ENCODE measurements at places on chromosomes 13 and 19. TPM values are rescaled to one million over a fixed set of nuclear protein-coding genes. Genes with fewer than 3 reads are reported as not detected.

FARP1 gene
- 20.9 TPM for total RNA-seq

TMEM238 gene
- total RNA-seq = not detected

ATP4A gene
- total RNA-seq = not detected

PDX1 gene
- not detected for total RNA-seq

CASP14 gene
- total RNA-seq = not detected

ZNF536 gene
- not detected for total RNA-seq

WDR88 gene
- not detected for total RNA-seq

TLE6 gene
- total RNA-seq = 0.20 TPM

RXFP2 gene
- not detected for total RNA-seq
